Activated CD4-positive, alpha-beta T cell treated with anti-CD3 and anti-CD28 coated beads, Interleukin-2, amount 50 U/mL, for 48 hours (primary cell): ENCODE measurements at places on chromosomes 6 and 20.
A peak's percentile ranks its signal among the peaks of the same experiment; 100 is the strongest.

GRCh38 chr6:157038610-157039009 lies 261.4 kb downstream of the ARID1B start:
- no peak for DNase-seq

GRCh38 chr20:23097636-23098580 lies 11.8 kb upstream of the CD93 start:
- no peak for DNase-seq

DNA sequence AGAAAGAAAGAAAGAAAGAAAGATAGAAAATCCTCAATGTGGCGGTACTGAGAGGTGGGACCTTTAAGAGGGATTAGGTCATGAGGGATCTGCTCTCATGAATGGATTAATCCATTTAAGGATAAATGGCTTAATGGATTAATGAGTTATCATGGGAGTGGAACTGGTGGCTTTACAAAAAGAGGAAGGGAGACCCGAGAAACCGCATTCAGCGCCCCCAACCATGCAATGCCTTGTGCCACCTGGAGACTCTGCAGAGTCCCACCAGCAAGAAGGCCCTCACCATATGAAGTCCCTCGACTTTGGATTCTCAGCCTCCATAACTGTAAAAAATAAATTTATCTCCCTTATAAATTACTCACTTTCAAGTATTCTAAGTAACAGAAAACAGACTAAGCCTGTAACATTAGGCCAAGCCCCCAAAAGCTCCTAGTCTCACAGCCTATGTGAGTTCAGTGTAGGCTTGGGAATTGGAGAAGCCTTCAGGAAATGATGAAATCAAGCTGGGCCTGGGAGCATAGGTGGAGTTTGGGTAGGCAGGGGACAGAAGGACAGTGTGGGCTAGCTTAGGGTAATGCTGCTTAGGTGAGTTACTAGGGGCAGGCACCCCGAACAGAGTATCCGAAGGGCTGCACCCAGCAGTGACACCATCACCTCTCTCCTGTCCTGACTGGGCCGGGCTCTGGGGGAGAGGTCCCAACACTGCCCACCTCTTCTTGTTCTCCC lies 36.2 kb upstream of the RNF24 start:
- DNase-seq: no peak

DNA sequence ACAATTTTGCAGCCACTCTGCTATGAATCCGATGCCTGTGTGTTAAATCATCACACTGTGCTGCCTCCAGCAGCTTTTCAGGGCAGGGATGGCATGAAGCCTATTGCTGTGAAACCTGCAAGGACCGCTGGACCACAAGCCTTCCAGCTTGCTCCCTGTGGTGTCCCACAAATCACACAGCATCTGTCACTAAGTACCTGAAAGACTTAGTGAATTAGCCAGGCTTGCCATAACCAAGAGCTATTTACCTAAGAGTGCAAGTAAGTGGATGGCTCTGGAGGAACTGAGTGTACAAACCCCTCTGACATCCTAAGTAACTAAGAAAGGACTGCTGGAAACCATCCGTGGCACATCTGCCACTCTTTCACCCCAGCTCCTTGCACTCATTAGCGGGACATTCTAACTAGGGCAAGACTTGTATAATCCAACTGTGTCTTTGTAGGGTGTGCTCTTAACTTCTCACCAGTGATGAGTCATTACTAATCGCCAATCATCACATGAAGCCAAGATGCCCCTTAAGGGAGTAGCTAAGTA lies 34.7 kb downstream of the FOXQ1 start:
- no peak for DNase-seq

- peak; percentile 62 for DNase-seq
Observed at GRCh38 chr20:41004531-41005360, 23.9 kb upstream of the TOP1 start.
